T-helper 17 cell (primary cell): ENCODE measurements at places on chromosomes 2 and 18.

GRCh38 chr2:219272995-219273394 is 6.2 kb upstream of the DNAJB2 start:
- no peak for DNase-seq

GRCh38 chr2:28291811-28292440 is 100.7 kb upstream of the FOSL2 start:
- DNase-seq, result no peak

GRCh38 chr2:64945973-64946768 is 43.0 kb upstream of the SLC1A4 start:
- no peak for DNase-seq

DNA sequence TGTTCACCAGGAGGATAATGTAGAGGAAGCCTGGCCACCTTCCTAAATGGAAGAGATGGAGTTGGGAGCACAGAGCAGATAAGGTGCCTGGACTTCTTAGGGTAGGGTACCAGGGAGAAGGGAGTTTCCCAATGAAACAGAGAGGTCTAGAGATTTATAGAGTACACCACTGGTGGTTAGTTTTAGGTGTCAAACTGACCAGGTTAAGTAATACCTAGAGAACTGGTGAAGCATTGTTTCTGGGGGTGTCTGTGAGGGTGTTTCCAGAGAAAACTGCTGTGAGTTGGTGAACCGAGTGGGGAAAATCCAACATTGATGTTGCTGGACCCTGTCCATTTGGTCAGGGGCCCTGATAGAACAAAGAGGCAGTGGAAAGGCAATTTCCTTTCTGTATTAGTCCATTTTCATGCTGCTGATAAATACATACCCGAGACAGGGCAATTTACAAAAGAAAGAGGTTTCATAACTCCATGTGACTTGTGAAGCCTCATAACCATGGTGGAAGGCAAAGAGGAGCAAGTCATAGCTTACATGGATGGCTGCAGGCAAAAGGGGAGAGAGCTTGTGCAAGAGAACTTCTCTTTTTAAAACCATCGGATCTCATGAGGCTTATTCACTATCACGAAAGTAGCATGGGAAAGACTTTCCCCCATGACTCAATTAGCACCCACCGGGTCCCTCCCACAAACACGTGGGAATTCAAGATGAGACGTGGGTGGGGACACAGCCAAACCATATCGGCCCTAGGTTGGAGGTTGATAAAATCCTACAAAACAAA is 260.8 kb downstream of the CBLN2 start:
- no peak for DNase-seq

DNA sequence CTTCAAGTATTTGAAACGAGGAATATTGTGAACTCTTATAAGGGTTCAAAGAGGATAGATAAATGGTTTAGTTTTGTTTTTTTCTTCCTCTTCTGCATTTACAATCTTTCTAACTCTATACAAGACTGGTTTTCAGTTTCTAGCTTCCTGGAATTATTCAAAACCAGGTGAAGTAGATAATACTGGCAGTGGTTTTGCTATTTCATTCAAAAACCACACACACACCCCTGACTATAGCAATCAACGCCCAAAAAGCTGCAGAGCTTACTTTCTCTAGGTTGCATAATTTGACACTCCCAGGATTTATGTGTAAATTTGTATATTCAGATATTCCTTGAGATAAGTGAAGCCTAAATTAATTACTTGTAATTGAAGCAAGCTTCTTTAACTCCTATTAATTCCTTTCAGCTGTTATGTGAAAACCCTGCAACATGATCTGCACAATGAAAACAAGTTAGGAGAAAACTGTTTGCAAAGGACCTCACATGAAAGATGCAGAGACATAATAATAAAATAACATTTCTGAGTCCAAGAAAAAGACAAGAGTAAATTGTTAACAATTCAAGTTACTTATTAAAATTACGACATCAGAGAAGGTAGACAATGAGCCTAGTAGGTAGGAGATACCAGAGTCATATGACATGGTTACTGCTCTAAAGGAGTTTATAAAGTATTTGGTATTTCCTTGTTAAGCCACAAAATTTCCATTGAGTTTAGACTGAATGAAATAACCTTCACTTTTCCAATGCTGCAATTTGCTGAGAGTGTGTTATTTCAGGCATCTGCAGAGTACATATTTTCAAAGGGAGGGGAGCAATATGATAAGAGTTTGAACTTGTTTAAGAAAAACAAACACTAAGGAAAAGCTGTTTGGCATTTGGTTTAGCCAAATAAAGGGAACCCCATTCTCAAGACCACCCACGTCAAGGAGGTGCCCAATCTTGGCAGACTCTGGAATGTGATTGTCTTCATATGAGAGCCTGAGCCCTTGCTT is 1.6 kb upstream of the NFE2L2 start:
- no peak for DNase-seq

DNA sequence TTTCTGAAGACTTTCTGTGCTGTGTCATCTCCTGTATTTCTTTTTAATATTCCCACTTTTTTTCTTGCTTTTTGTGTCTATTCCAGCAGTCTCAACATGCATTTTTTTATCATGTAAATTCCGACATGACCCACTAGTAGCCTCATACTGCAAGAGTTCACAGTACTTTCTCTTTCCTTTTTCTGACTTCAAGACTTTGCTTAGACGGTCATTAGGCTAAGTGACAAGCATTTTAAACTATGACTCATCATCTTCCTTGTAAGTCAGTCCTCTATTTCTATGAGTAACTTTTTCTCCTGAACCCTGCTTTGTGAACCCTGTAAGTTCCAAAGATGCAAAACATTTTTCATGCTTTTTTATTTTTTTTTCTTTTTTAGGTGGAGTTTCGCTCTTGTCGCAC is 381.2 kb downstream of the TXNL1 start:
- DNase-seq, result no peak

DNA sequence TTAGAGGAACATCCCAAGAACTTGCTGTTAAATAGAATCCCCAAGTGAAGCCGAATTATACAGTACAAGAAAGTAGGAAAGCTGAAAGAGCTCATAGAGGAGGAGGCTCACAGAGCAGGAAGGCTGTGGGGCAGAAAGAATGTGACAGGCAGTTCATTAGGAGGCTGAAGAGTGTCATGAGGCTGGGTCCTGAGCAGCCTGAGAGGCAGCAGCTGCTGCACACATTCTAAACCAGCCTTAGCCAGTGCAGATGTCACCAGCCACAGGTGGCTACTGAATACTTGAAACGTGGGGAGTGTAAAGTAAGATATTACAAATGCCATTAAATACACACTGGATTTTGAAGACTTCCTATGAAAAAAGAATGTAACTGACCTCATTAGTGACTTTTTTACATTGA is 490.2 kb upstream of the KLHL29 start:
- DNase-seq, result no peak

- no peak for DNase-seq
These were observed 248.8 kb downstream of the IRS1 start for GRCh38 chr2:226550801-226551200.

- DNase-seq, result no peak
These were observed 109.1 kb downstream of the IRS1 start for GRCh38 chr2:226690461-226691024.

GRCh38 chr2:144675731-144676130 is 155.8 kb upstream of the ZEB2 start:
- no peak for DNase-seq

- no peak for DNase-seq
These were observed 80.9 kb downstream of the ASAP2 start for GRCh38 chr2:9287400-9288045.

DNA sequence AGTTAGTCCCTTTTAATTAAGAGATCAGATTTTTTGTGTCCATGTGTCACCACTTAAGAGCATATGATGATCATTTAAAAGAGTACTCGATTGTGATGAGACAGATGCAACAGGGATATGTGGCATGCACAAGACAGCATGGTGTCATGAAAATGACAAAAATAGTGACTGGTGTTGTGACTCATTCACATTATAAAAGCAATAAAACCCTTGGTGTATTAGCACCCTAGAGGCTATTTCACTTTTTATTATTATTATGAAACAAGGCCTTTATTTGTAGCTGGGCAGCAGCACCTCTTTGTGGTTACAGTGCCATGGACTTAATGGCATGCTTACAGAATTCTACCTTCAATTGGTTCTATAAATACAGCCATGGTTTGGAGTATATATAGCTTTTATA is 1296.0 kb upstream of the ZEB2 start:
- no peak for DNase-seq

DNA sequence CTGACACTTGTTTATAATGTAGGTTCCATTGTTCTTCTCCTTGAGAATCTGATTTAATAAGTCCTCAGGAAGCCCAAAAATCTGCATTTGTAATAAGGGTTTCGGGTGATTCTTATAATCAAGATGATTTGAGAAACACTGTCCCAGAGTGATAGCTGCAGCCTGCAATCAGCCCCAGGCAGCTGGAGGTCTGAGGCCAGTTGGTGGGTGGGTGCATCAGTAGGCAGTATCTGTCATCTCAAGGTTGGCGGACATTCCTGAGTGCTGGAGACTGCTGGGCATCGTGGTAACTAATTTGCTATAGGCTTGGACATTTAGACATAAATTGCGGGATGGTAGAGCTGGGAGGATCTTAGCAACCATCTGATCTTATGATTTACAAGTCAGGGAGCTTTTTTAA is 2.7 kb upstream of the IL18RAP start:
- no peak for DNase-seq

GRCh38 chr2:2846332-2847208 is 515.5 kb upstream of the MYT1L start:
- no peak for DNase-seq

- DNase-seq, result no peak
These were observed 5.5 kb downstream of the NHEJ1 start for GRCh38 chr2:219155054-219155644.

GRCh38 chr2:236178890-236179235 is 10.7 kb upstream of the GBX2 start:
- DNase-seq, result no peak
